ENCODE measurements at places on chromosomes 5 and 9. TPM values are rescaled to one million over a fixed set of nuclear protein-coding genes. Genes with fewer than 3 reads are reported as not detected.

The IFNA13 gene
- not detected for total RNA-seq

The ZNF483 gene
- 20.3 TPM for total RNA-seq

The ANKRD55 gene
- not detected for total RNA-seq

The ANKRD18A gene
- total RNA-seq = 0.14 TPM

The EQTN gene
- not detected for total RNA-seq

The SLC6A7 gene
- not detected for total RNA-seq

The ZDHHC11 gene
- 8.0 TPM for total RNA-seq

The NACC2 gene
- 41.6 TPM for total RNA-seq

The ZDHHC11B gene
- total RNA-seq = 1.6 TPM

- H3K4me1 ChIP-seq = no peaks in the 10 kb centered on the region
- no peaks in the 10 kb centered on the region for H3K36me3 ChIP-seq
- no peak overlapping the region for H3K4me3 ChIP-seq
Observed at GRCh38 chr5:180605554-180606214, 14.4 kb upstream of the SCGB3A1 start.

DNA sequence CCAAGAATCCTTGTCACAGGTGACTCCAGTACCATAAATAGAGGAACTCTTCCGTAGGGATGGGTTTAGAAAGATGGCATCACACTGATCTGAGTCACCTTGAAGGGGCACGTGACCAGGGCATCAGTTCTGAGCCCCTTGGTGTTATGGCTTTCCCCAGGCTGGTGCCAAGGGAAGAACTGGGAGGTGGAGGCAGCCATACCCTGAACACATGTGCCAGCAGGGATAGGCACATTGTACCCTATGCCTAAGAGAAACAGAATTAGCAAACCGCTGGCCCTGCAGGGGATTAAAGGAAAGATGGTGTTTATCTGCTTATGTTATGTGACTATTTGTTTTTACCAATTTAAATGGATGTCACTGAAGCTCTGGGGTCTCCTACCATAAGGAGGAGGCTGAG lies 196.2 kb downstream of the RGS3 start:
- H3K4me3 ChIP-seq = no peak overlapping the region
- H3K27me3 ChIP-seq = no peaks in the 10 kb centered on the region
- DNase-seq = no peak
- no peaks in the 10 kb centered on the region for H3K36me3 ChIP-seq
- H3K27ac ChIP-seq = no peak overlapping the region

GRCh38 chr5:159456261-159456660 lies 126.0 kb upstream of the IL12B start:
- H3K4me1 ChIP-seq = no peaks in the 10 kb centered on the region
- H3K4me3 ChIP-seq = no peak overlapping the region
- DNase-seq = no peak
- H3K27me3 ChIP-seq = no peaks in the 10 kb centered on the region
- H3K27ac ChIP-seq = no peak overlapping the region

DNA sequence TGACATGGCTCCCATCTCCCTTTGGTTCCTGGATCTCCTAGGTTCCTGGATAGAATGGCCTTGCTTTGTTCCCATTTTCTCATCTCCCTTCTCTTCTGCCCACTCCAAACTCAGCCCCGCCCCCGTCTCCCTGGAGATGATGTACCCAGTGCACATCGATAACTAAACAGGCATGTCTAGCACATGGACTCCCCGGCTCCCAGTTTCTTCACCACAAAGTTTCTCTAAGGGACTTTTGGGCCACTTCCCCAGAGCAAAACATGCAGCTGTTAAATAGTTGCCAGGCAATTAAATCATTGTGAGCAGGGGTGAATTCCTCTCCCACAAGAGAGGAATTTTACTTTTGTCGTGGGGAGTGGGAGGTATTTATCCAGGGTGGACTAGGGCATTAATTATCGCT lies 259.0 kb downstream of the GADD45G start:
- H3K27ac ChIP-seq = no peak overlapping the region
- no peaks in the 10 kb centered on the region for H3K27me3 ChIP-seq
- H3K4me3 ChIP-seq = no peak overlapping the region
- DNase-seq = peak; percentile 35
- no peaks in the 10 kb centered on the region for H3K4me1 ChIP-seq

DNA sequence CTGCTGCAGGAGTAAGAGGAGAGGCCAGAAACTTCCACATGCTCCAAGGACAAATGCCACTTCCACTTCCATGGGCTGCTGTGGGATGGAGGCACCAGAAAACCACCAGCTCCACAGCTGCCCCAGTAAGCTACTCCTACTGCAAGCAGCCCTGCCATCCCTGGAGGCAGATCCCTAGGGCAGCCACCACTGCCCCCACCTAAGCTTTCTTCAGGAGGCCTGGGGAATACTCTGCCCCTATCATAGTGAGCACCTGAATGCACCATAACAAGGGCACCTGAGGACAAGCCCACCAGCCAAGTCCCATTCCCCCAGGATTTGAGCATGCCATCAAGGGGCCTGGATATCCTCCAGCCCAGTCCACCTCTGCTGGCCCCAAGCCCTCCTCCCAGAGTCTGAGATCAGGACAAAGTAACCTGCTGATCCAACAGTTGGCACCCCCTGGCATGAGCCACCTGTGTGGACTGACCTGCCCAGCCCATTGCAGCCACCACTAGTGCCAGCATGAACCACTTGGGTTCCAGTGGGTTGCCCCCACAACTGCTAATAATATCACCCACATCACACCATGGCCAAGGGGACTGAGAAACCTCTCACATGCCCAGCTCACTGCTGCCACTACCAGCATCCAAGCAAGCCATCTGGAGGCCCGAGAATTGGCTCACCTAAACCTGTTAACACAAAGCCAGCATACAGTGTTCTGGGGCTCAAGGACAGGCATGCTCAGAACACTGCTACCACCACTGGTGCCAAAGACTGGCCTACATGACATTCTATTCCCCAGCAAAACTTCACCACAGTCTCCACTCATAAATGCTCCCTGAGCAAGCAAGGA lies 480.1 kb downstream of the CDH12 start:
- no peak overlapping the region for H3K4me3 ChIP-seq
- no peaks in the 10 kb centered on the region for H3K27me3 ChIP-seq
- no peaks in the 10 kb centered on the region for H3K36me3 ChIP-seq
- DNase-seq = no peak
- no peak overlapping the region for H3K27ac ChIP-seq

- H3K4me3 ChIP-seq = no peak overlapping the region
- no peak for DNase-seq
Observed at GRCh38 chr9:114869845-114870244, 60.5 kb downstream of the TNFSF8 start.

DNA sequence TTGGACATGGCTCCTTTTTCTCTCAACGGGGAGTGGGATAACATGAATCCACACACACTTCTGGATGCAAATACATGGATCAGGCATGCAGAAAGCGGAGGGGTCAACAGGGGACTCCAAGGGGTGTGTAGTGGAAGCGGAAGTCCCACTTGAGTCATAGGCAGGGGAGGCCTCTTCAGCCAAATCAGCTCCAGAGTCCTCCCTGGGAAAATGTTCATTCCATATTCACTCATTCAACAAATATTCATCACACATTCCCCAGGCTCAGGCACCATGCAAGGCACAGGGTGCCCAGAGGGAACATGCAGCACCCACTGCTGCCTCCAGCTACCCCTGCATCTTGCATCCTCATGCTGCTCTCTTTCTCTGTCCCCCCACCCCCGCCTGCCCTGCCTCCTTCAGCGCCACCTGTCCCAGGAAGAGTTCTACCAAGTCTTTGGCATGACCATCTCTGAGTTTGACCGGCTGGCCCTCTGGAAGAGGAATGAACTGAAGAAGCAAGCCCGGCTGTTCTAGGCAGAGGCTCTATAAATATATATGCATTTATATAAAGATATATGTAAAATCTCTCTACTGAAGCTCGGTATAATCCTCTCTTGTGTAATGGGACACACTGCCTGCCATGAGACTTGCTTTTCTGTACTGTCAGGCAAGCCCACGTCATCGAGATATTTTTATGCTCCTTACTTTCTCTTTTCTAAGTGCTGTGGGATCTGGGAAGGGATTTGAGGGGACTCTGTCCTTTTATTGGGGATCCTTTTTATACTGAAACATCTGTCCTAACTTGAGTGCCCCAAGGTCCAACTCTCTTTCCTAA lies 13.6 kb upstream of the AFAP1L1 start:
- no peak overlapping the region for H3K27ac ChIP-seq
- no peaks in the 10 kb centered on the region for H3K36me3 ChIP-seq
- H3K4me1 ChIP-seq = no peaks in the 10 kb centered on the region
- H3K27me3 ChIP-seq = no peaks in the 10 kb centered on the region

DNA sequence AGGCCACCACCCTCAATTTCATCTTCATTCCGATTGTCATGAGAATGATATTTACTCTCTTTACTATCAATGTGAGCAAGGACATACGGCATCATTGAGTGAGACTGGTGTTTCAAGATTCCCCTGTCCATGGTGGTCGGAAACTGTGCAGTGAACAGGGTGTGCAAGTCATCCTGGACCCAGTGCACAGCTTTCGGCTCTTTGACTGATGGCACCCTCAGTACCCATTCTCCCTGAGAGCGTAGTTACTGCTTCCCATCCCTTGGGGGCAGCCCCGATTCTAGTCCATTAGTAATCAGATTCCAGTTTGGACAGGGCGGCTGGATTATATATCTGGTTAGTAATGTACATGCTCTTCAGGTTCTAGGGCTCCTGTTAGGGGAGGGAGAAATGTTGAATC lies 61.7 kb upstream of the SUB1 start:
- H3K4me3 ChIP-seq = no peak overlapping the region
- no peak overlapping the region for H3K27ac ChIP-seq
- no peaks in the 10 kb centered on the region for H3K36me3 ChIP-seq
- H3K27me3 ChIP-seq = no peaks in the 10 kb centered on the region
- no peak for DNase-seq

DNA sequence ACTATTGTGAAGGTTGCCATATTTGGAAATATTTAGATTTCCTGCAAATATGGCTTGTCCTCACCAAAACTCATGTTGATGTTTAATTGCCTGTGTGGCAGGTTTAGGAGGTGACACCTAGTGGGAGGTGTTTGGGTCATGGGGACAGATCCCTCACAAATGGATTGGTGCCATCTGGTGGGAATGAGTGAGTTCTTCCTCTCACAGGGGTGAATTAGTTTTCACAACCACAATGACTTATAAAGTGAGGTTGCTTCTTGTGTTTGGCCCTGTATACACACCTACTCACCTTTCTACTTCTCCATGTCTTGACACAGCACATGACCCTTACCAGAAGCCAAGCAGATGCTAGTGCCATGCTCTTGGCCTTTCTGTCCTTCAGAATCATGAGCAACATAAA lies 41.1 kb downstream of the ISOC1 start:
- no peaks in the 10 kb centered on the region for H3K36me3 ChIP-seq
- no peak overlapping the region for H3K27ac ChIP-seq
- no peaks in the 10 kb centered on the region for H3K27me3 ChIP-seq

- H3K36me3 ChIP-seq = no peaks in the 10 kb centered on the region
- H3K27ac ChIP-seq = no peak overlapping the region
- H3K4me3 ChIP-seq = no peak overlapping the region
- H3K27me3 ChIP-seq = no peaks in the 10 kb centered on the region
- H3K4me1 ChIP-seq = no peaks in the 10 kb centered on the region
Observed at GRCh38 chr5:107704681-107705401, 34.1 kb upstream of the EFNA5 start.

GRCh38 chr9:98558575-98558974 lies 150.2 kb downstream of the GABBR2 start:
- H3K27me3 ChIP-seq = no peaks in the 10 kb centered on the region
- no peaks in the 10 kb centered on the region for H3K4me1 ChIP-seq

- H3K4me1 ChIP-seq = no peaks in the 10 kb centered on the region
- no peak overlapping the region for H3K27ac ChIP-seq
- no peaks in the 10 kb centered on the region for H3K36me3 ChIP-seq
- no peaks in the 10 kb centered on the region for H3K27me3 ChIP-seq
- DNase-seq = no peak
- no peak overlapping the region for H3K4me3 ChIP-seq
Observed at GRCh38 chr5:65809817-65810531, 88.0 kb downstream of the NLN start.

GRCh38 chr9:129731477-129732085 lies 21.3 kb downstream of the PTGES start:
- H3K4me3 ChIP-seq = no peak overlapping the region
- H3K4me1 ChIP-seq = peaks cover 4% of the 10 kb centered on the region
- H3K27ac ChIP-seq = no peak overlapping the region
- DNase-seq = no peak
- H3K27me3 ChIP-seq = no peaks in the 10 kb centered on the region

DNA sequence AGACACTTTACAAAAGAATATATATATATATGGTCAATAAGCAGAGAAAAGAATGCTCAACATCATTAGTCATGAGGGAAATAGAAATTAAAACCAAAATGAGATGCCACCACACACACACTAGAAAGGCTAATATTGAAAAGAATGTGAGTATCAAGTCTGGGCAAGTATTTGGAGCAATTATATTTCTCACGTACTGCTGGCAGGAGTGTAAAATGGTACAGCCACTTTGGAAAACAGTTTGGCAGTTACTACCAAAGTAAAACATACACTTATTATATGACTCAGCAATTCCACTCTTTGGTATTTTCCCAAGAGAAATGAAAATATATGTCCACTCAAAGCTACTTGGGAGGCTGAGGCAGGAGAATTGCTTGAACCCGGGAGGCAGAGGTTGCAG lies 29.8 kb downstream of the NEUROG1 start:
- no peaks in the 10 kb centered on the region for H3K36me3 ChIP-seq
- no peaks in the 10 kb centered on the region for H3K27me3 ChIP-seq
- H3K4me3 ChIP-seq = no peak overlapping the region
- no peak for DNase-seq

DNA sequence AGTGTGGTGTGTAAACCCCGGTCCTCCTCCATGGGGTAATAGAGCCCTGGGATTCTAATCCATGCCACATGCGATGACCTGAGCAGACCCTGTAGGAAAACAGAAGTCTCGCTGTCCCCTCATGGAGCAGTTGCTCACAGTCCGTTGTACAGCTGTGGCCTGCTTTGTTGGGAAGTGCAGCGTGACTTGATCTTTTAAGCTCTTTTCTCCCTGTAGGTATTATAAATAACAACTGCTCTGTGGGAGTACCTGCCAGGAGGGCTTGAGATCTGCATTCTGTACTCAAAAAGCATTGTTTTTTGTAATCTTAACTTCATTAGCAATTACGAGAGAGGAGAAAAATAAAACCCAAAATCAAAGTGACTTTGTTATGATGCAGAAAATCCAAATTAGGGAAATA lies 17.3 kb downstream of the MEGF10 start:
- no peak overlapping the region for H3K27ac ChIP-seq
- no peak overlapping the region for H3K4me3 ChIP-seq
- no peaks in the 10 kb centered on the region for H3K27me3 ChIP-seq
- H3K36me3 ChIP-seq = no peaks in the 10 kb centered on the region
- H3K4me1 ChIP-seq = no peaks in the 10 kb centered on the region
- DNase-seq = no peak

DNA sequence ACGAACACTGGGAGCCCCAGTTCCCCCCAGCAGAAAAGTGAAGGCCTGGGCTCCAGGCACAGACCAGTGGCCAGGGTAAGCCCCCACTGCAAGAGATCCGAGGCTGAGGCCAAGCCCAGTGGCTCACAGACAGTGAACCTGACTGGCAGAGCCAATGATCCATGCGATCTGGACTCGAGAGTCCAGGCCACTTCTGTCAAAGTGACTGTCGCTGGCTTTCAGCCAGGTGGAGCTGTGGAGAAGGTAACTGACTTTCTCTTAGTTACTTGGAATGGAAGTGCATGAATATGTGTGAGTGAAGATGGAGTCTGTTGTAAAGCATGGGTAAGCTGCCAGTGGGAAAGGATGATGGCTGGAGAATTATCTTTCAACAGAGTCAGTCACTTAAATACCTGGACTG lies 99.7 kb downstream of the GOLPH3 start:
- H3K4me1 ChIP-seq = peaks cover 14% of the 10 kb centered on the region
- no peaks in the 10 kb centered on the region for H3K27me3 ChIP-seq
- H3K27ac ChIP-seq = no peak overlapping the region
- no peak overlapping the region for H3K4me3 ChIP-seq
- no peaks in the 10 kb centered on the region for H3K36me3 ChIP-seq

Measured in sigmoid colon (tissue), 7 donors.